ENCODE measurements at places on chromosomes 11 and 22.

DNA sequence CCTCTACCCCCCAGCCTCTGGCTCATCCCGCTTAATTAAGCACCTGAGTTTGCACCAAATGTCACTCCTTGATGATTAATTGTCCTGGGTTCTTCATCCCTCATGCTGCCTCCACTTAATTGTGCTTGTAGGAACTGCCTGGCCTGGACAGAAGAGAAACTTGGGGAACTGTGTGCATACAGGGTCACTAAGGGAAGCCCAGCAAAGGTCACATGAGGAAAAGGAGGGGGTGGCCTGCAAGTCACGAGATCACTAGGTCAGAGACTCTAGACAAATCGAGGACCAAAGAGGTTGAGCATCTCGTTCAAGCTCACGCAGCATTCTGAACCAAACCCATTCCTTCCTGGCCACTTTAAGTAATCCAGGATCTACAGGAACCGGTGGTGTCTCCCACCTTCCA is 75.8 kb downstream of the PDE2A start:
- DNase-seq = no peak

- DNase-seq = no peak
Measured at GRCh38 chr22:47445716-47446290, 683.4 kb downstream of the TBC1D22A start.

GRCh38 chr11:31499576-31500178 is 9.7 kb downstream of the IMMP1L start:
- DNase-seq = no peak

DNA sequence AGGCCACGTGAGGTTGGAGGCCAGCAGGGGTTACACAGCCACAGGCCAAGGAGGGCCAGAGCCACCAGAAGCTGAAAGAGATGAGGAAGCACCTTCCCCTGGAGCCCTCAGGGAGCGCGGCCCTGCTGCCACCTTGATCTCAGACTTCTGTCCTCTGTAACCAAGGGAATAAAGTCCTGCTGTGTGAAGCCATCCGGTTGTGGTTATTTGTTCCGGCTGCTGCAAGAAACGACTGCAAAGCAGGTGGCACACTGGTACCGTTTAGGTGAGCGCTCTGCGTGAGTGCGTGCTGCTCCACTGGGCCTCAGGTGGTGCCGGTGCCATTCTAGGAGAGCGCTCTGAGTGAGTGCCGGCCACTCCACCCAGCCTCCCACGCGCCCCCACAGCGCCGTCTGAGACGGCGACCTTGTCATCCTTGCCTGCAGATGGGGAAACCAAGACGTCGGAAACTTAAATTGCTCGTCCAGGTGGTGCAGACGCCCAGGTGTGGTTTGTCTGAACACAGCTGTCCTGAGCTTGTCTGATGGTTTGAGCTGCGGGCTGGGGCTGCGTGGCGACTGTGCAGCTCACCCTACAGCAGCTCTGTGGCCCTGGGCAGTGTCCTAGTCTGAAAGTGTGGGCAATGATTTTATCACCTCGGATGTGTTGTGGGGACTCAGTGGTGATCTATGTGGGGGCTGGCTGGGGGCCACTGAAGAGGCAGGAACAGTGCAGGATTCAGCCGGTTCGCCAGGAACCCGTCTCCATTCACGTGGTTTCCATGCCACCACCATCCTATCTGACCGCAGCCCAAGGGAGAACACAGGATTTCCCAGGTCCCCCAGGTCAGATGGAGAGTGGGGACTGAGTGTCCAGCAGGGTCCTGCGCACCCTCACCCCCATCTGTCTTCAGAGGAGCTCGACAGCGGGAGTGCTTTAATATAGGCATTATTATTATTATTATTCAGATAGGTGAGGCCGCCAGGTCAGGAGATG is 4.6 kb upstream of the MRGPRG start:
- no peak for DNase-seq

All from BE2C (cell line).